ENCODE measurements at places on chromosomes 2 and 18. TPM values are rescaled to one million over a fixed set of nuclear protein-coding genes. Genes with fewer than 3 reads are reported as not detected.

Gene FAM237A
- total RNA-seq: not detected

Gene SIX2
- total RNA-seq: 0.09 TPM

Gene CROCC2
- total RNA-seq: not detected

GRCh38 chr2:188089901-188090300, 201.8 kb upstream of the GULP1 start:
- DNase-seq: peak; percentile 61

- DNase-seq: peak; percentile 88
Measured at GRCh38 chr2:96329456-96329855, 4.3 kb downstream of the ITPRIPL1 start.

- peak; percentile 65 for DNase-seq
Measured at GRCh38 chr2:199471443-199472057, 13.8 kb upstream of the SATB2 start.
